ENCODE measurements at places on chromosomes 2 and 18. TPM values are rescaled to one million over a fixed set of nuclear protein-coding genes. Genes with fewer than 3 reads are reported as not detected.

ATP6V1C2 gene
- polyA plus RNA-seq: 5.8 TPM

GRCh38 chr2:239684271-239684810, 283.5 kb upstream of the HDAC4 start:
- no peak for DNase-seq

- DNase-seq: no peak
Measured at GRCh38 chr2:133849341-133849740, 281.1 kb upstream of the NCKAP5 start.

- no peak for DNase-seq
Measured at GRCh38 chr18:58687871-58688308, 16.6 kb downstream of the MALT1 start.

DNA sequence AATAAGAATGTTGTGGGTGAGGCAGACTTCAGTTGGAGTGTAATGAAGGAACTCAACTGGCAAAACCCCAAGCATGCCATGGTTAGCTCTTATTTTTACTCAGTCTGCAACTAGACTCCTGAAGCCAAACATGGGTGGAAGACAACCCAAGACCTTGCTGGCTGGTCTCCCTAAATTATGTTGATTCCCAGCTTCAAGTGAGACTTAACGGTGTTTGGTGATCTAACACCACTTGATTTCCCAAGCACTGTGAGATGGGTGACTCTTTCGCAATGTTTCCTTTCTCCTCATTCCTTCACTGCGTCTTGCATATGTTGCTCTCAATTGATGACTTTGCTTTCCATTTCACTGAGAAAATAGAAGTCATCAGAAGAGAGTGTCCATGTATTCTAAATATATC, 693.1 kb downstream of the DCC start:
- no peak for DNase-seq
